Esophagus muscularis mucosa (tissue), 4 donors: ENCODE measurements at places on chromosomes 1 and 21. TPM values are rescaled to one million over a fixed set of nuclear protein-coding genes. Genes with fewer than 3 reads are reported as not detected.

The SLC45A1 gene
- total RNA-seq = 17.5 TPM

GRCh38 chr1:203629507-203630082 lies 3.0 kb downstream of the ATP2B4 start:
- peak overlapping the region; percentile 80 for H3K4me3 ChIP-seq
- no peak for DNase-seq
- H3K27me3 ChIP-seq = no peaks in the 10 kb centered on the region
- H3K4me1 ChIP-seq = peaks cover 81% of the 10 kb centered on the region
- H3K36me3 ChIP-seq = no peaks in the 10 kb centered on the region

DNA sequence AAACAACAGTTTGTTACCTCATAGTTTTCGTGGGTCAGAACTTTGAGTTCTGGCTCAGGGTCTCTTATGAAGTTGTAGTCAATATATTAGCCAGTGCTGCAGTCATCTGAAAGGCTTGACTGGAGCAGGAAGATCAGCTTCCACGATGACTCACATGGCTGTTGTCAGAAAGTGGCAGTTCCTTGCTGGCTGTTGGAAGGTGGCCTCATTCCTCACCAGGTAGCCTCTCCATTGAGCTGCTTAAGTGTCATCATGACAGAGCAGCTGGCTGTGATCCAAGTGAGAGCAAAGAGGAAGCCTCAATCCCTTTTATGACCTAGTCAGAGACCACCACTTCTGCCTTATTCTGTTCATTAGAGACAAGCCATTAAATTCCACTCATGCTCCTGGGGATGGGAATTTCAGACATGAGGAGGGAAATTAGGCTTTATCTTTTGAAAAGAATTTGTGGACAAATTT lies 5.6 kb downstream of the OSBPL9 start:
- no peaks in the 10 kb centered on the region for H3K36me3 ChIP-seq
- no peaks in the 10 kb centered on the region for H3K27me3 ChIP-seq

GRCh38 chr1:7646981-7647901 lies 123.9 kb upstream of the VAMP3 start:
- peaks cover 35% of the 10 kb centered on the region for H3K4me1 ChIP-seq
- DNase-seq = no peak
- no peaks in the 10 kb centered on the region for H3K36me3 ChIP-seq
- H3K27me3 ChIP-seq = no peaks in the 10 kb centered on the region

DNA sequence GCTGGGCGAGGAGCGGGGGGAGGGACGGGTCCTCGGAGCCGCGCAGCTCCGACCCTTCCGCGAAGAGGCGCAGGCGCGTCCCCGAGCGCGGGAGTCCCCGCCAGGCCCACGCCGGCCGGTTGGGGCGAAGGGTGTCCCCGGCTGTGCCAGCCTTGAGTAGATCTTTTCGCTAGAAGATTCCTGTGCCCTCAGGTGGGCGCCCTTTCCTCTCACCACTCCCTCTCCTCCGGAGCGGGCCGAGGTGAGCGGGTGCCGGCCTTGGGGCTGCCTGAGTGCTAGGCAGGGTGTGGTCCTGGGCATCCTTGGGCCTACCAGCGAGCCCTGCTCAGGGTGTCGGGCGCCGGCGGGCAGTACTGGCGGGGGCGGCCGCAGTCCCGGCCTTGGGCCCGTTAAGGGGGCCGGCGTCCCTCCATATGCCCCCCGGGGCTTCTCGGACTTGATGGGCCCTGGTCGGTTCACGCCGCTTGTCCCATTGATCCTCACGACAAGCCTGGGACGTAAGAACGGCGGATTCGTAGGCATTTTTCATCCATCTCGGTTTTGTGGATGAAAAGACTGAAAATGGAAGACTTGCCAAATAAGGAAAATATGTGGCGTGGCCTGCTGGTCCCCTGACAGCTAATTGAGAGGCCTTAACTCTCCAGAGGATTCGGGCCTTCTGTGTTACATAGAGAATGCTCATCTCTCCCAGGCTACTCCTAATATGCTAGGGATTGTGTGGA lies 712 bp downstream of the DEGS1 start:
- H3K27ac ChIP-seq = peak overlapping the region; percentile 98
- H3K4me1 ChIP-seq = peaks cover 47% of the 10 kb centered on the region
- H3K36me3 ChIP-seq = no peaks in the 10 kb centered on the region

GRCh38 chr1:53305650-53306049 lies 22.2 kb downstream of the LRP8 start:
- no peak for DNase-seq
- no peak overlapping the region for H3K4me3 ChIP-seq
- no peaks in the 10 kb centered on the region for H3K36me3 ChIP-seq
- no peak overlapping the region for H3K27ac ChIP-seq
